ENCODE measurements at places on chromosomes 2 and 18. TPM values are rescaled to one million over a fixed set of nuclear protein-coding genes. Genes with fewer than 3 reads are reported as not detected.

DNA sequence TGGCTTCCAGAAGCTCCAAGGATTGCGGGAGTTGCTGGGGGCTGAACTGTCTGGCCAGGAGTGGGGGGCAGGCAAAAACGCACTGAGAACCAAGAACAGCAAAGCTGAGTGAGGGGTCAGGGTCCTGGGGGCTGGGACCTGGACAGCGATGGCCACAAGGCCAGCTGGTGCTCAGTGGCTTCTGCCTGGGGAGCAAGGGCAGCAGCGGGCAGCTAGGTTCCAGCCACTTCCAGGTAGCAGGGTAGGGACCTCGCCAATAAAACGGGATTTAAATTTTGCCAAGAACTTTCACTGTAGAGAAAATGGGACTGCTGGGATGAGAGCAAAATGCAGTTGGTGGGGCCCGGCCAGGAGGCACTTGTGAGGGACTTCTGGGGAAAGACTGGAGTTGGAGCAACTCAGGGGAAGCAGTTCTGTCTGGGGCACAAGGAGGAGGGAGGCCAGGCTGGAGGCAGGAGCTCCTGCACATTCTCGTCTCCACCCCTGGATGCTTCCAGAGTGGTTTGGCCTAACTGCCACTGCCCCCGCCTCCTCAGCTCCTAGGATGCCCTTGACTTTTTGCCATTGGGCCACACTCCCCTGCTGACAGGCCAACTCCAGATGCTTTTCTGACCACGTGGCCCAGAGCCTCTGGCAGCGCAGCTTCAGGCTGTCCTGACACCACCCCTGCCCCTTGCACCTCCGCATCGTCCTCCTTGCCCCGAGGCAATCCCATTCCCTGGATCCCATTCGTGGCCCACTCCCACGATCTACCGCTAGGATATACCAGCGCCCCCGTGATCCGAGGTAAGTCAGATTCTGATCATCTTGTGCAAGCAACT lies 5.5 kb upstream of the CCDC74A start:
- H3K27me3 ChIP-seq, result no peaks in the 10 kb centered on the region
- H3K4me3 ChIP-seq, result no peak overlapping the region
- H3K4me1 ChIP-seq, result no peaks in the 10 kb centered on the region
- no peak overlapping the region for H3K27ac ChIP-seq
- no peak for DNase-seq
- H3K36me3 ChIP-seq, result no peaks in the 10 kb centered on the region

DNA sequence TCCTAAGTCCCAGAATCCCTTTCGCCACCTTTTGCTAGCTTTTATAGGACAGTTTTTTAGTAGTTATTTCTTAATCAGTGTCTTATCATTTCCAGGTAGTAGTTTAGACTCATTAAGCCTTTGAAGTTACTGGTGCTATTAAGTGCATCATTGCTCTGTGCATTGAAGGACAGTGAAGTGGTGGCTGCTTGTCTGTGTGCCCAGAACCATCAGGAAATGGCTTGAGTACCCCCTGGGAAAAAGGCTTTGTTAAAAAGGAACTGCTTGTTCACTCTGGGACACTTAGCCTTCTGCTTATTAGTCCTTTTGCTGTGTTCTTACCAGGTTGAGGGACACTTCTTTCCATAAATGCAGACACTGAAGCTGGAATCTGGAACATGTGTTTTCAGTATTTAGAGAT lies 30.0 kb downstream of the DTNA start:
- H3K27ac ChIP-seq, result no peak overlapping the region
- no peak overlapping the region for H3K4me3 ChIP-seq
- DNase-seq, result no peak
- H3K36me3 ChIP-seq, result no peaks in the 10 kb centered on the region
- H3K27me3 ChIP-seq, result no peaks in the 10 kb centered on the region
- no peaks in the 10 kb centered on the region for H3K4me1 ChIP-seq

The CAMKMT gene
- 11.6 TPM for total RNA-seq

- H3K36me3 ChIP-seq, result no peaks in the 10 kb centered on the region
- H3K4me1 ChIP-seq, result no peaks in the 10 kb centered on the region
- no peaks in the 10 kb centered on the region for H3K27me3 ChIP-seq
- DNase-seq, result no peak
- peak overlapping the region; percentile 69 for H3K4me3 ChIP-seq
Observed at GRCh38 chr2:65227020-65227455, 593 bp upstream of the ACTR2 start.

The CPS1 gene
- 2.7 TPM for total RNA-seq
